ENCODE measurements at places on chromosomes 2 and 18. TPM values are rescaled to one million over a fixed set of nuclear protein-coding genes. Genes with fewer than 3 reads are reported as not detected.

Gene TRAF3IP1
- total RNA-seq, result 11.1 TPM

Gene DOK6
- total RNA-seq, result not detected

Gene DUSP19
- 0.41 TPM for total RNA-seq

Gene CCDC74A
- total RNA-seq, result 17.3 TPM

Gene ANKRD23
- 2.5 TPM for total RNA-seq

Gene UGT1A4
- not detected for total RNA-seq

Gene UGT1A6
- total RNA-seq, result 1.3 TPM

Gene CHRND
- total RNA-seq, result not detected

Gene ERFE
- 6.3 TPM for total RNA-seq

Gene HOXD9
- 1.7 TPM for total RNA-seq

Gene CLIP4
- 30.0 TPM for total RNA-seq

Gene CYBRD1
- 38.6 TPM for total RNA-seq

Gene IL1RL1
- 1.1 TPM for total RNA-seq

Gene RALB
- total RNA-seq, result 76.8 TPM

Gene TMEM247
- not detected for total RNA-seq

Gene LCT
- total RNA-seq, result 0.03 TPM

Gene SCG2
- total RNA-seq, result 1.1 TPM

Gene CDH7
- total RNA-seq, result 0.03 TPM

Gene SAG
- not detected for total RNA-seq

Gene CFLAR
- total RNA-seq, result 80.2 TPM

Gene APCDD1
- not detected for total RNA-seq

Gene ZRANB3
- 6.8 TPM for total RNA-seq

Gene NGEF
- total RNA-seq, result 16.8 TPM

Gene NPPC
- total RNA-seq, result not detected

Gene CEP192
- 11.2 TPM for total RNA-seq

Gene GPR45
- total RNA-seq, result not detected

Gene CXCR4
- 0.44 TPM for total RNA-seq

Gene CFC1
- not detected for total RNA-seq

Gene CIB4
- 0.16 TPM for total RNA-seq

Gene RAPGEF4
- total RNA-seq, result 0.21 TPM
